ENCODE measurements at places on chromosomes 3 and 15.

DNA sequence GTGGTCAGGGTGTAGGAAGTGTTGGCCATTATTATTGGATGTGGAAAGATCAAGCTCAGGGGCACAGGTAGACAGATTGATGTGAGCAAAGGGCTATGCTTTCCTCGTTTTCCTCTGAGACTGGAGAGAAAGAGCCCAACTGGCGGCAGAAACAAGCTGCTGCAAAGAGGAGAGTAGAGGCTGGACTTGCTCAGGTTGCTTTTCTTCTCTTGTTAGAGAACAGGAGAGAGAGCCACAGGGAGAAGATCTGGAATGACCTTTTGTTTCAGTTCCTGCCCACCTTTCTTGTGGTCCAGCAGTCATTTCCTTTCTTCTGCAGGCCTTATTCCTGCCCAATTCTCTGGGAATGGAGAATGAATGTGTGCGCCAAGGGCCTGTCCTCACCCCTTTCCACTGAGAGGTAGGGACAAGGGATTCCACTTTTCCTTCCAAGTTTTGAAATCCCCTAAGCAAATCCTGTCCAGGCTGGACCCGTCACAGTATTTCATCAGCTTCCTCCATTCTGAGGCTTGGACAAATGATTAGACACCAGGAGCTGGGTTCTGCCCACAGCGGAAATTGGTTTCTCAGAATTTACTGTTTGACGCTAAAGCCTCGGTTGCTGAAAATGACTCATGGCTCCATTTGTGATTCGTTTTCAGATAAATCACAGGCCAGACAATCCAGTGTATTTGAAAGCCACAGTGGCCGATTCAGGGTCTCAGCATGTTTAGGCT is 16.1 kb downstream of the ZNF80 start:
- no peak for DNase-seq

DNA sequence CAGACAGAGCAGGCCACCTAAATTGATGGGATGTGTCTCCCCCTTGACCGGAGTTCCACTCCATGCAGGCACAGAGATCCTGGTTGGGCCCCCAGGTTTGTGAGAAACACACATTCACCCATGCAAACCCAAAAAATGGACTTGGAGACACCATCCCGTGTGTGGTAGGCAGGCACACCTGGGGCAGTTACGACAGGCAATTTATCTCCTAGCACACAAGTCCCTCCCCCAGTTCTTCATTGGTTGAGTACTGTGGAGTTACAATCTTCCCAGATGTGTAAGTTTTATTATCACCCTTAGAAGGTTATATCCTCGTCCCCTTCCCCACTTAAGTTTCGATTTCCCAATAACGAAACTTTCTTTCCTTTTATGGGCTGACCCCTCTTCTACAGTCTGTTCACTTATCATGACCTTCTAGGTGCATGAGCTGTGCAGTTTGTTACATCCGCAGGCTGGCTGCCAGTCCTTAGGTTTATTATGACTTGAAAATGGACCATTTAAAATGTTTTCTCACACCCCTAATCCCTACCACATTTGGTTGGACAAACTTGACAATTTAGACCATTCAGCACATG is 27.3 kb downstream of the ARL8B start:
- DNase-seq, result no peak

DNA sequence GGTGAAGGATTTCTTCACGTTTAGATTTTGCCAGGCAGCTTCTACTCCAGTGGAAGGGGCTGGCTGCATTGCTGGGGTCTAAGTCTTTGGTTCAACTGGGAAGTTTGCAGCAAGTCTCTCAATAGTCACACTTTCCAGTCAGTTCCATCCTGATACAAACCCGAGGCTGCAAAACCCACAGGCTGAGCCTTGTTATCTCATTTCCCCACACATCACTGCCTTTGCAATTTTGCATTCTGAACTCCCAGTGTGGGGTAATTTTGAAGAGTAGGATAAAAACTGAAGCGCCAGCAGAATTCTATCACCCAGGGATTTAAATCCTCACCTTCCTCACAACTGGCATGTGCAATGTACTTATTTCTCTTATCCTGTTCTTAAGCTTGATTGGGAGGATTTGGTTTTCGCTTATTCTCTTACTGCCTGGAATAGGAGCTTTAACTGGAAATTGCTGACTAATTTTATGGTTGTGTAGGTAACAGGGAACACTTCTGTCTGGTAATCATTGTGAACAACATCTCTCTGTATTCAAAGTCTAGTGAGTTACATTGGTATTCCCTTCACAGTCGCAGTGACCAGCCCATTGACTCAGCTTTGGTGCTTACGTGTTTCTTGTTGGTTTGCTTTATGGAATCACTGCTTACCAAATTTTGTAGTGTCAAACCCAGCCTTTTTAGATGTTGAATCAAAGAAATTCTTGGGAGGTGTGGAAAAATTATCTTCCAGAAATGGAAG is 142.0 kb upstream of the TOPAZ1 start:
- no peak for DNase-seq

DNA sequence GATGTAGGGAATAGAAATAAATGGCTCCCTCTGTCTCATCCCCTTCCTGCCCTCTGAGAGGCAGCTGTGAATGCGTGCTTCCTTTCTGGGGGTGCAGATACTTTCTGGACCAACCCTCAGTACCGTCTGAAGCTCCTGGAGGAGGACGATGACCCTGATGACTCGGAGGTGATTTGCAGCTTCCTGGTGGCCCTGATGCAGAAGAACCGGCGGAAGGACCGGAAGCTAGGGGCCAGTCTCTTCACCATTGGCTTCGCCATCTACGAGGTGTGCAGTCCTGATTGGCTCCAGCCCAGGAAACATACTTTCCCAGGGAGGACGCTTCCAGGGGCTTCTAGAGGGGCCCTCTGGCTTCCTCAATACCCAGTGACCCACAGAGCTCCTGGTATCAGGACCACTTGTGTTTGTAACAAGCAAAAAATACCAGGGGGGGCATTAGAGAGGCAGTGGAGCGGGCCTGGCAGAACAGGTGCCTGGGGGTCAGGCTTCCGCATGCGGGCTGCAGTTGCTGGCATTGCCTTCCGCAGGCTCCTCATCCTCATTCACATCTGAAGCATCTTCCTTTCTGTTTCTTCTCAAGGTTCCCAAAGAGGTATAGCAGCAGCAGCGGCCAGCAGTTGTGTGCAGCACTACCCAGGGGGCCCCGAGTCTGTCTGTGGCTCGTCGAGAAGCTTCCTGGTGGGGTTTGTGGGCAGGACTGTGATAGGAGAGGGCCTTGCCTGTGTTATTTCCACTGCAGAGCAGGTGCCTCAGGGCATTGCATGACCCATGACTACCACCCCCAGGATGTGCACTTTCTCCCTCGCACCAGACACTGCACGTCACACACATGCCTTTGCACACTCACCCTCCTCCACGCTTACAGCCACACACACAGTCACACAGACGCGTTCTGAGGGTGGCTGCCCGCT is 42.5 kb downstream of the CAPN3 start:
- DNase-seq, result no peak

- DNase-seq, result no peak
Observed at GRCh38 chr3:169497567-169498257, 165.8 kb downstream of the MECOM start.

- peak; percentile 2 for DNase-seq
Observed at GRCh38 chr3:64111872-64112271, 88.6 kb upstream of the PSMD6 start.

DNA sequence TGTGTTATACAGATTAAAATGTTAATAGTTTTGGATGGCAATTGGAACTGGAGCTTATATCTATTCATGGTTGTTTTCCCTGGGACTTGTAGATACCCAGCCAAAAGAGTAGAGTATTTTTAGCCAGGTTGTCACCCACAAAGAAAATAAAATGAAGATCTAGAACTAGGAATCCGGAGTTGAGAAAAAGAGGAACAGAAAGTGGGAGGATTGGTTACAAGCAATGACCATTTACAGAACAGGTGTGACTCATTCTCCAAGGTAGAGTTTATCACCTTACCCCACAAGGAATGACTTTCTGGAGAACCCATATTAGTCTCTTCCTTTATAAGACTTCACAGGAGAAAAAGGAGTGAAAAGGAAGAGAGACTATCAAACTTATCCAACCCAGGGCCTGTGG is 99.8 kb downstream of the TMEM108 start:
- DNase-seq, result no peak

All from ACHN (cell line).